Skin of body (tissue), 3 donors: ENCODE measurements at places on chromosomes 1 and 21. TPM values are rescaled to one million over a fixed set of nuclear protein-coding genes. Genes with fewer than 3 reads are reported as not detected.

Gene CD244
- 0.49 TPM for total RNA-seq

Gene KLF17
- total RNA-seq, result not detected

Gene UBIAD1
- total RNA-seq, result 8.7 TPM

Gene RNF186
- not detected for total RNA-seq

Gene IFNAR1
- 27.1 TPM for total RNA-seq
